ENCODE measurements at places on chromosomes 6 and 20.
A peak's percentile ranks its signal among the peaks of the same experiment; 100 is the strongest.

DNA sequence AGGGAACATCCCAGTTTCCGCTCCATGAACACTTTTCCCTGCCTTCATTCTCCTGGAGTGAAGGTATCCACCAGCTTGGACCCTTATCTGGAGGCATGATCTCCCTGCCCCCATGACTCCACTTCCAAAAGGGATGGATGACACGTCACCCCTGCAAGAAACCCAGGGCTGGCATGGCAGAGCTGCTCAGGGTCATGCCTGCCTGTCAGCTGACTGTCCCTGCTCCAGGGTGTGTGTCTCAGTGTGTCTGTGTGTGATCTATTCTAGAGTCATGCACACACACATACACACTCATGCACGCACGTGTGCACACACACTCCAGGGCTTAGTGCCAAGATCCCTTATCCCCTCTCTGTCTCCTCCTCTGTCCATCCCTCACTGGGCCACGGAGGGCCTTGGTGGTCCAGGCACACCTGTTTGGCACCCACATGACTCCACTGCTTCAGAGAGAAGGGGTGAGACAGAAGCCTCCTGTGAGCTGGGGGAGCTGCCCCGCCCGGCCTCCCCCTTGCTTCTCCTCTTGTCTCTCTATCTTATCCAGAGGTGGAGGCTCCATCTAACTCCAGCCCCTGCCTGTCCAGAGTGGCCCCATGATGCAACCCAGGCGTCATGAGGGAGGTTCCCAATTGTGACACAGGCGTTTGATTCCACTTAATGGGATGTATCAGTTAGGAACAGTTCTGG is 290.9 kb downstream of the CDC5L start:
- DNase-seq: no peak

GRCh38 chr6:157774153-157775135 is 48.6 kb upstream of the SNX9 start:
- DNase-seq: no peak

DNA sequence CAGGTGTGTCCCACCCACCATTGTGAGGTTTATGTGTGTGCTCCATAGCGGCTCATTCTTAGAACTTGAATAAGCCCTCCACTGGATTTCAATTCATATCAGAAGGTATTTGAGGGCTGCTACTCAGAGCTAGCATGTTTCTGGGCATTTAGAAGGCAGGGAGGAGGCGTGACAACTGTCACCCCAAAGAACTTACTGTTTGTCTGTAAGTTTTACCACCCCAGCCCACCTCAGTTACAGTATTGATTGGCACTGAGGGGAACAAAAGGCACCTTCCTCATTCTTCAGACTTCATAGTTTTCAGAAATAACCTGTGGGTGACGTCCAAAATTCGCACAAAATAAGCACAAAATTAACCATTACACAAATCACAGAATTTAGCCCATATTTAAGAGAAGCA is 81.7 kb downstream of the KHDC1L start:
- no peak for DNase-seq

DNA sequence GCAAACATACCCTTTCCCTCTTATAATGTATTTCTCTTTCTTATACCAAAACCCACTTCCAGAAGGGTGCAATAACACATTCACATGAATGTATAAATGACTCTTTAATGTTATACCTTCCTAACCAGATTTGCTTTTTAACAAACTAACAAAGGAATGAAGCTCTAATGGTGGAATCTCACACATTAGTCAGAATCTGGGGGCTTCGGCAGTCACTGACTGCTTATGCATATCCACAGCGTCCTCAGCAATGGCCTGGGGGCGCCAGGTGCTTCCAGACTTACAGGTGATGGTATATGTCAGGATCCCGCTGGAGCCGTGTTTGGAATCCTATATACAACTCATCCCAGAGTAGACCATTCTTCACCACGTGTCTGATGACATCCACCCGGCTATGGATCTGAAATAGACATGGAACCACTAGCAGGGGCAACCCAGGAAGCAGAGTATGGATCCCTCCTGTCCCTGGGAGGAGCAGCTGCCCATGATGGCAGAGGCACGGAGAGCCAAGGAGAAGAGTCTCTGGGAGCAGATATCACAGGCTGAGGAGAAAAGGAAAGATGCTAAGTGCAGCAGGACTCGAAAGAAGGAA is 150.8 kb upstream of the RIPOR2 start:
- no peak for DNase-seq

GRCh38 chr6:40796260-40797221 is 209.4 kb upstream of the LRFN2 start:
- DNase-seq: no peak

DNA sequence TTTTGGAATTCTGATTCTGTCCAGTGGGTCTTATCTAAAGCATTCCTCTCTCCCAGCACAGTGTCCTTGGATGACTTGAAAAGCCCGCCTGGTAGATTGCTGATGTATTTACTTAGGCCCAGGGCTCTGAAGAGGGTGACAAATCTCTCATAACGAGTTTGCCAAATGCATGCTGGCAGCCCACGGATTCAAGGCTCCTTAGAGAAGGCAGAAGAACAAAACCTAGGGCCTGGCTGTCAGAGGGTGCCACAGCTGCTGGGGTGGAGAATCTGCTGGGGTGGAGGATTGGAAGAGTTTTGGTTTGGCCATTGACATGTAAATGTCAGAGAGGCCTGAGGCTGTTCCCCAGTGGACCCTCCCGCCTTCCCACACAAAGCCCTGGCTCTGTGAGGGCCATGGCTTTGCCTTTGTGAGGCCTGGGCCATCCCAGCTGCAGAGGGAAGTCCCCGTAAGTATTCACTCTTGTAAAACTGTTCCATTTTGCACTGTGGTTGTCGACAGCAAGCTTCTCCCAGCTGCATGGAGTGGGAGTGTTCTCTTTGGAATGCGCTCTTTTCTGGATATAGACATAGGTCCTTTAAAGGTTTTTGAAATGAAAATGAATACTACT is 50.3 kb downstream of the ANKRD6 start:
- DNase-seq: no peak

DNA sequence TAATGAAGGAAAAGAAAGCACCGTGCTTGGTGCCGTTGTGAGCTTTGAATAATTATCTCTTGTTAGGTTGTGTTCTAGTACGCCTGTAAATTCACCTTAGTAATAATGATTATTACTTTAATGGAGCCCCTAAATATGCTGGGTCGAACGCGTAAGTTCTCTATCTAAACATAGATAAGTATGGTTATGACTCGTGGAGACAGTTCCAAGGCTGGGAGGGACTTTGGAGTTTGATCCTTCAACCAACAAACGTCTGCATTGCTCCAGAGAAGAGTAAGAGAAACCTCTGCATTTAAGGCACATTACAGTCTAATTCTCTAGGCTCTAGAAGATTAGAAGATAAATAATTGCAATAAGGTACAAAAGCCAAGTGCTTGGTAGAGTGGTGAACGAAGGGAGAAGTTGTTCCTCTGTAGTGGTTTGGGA is 514 bp downstream of the ACOT13 start:
- DNase-seq: peak; percentile 24

DNA sequence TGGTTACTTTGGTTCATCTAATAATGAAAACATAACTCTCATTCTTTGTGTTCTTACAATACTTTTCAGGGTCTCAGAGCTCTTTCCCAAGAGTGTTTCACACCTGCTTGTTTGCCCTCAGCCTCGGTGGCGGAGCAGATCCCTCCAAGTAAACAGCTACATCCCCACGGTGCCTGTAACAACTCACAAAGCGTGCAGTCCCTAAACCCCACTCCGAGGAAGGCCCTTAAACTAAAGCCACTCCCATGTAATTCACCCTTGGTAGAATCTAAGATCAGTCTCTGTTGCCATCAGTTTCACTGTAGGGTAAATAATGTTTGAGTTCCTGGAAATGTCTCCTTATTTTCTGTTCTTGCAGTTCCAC is 101.1 kb downstream of the TFAP2A start:
- no peak for DNase-seq

- no peak for DNase-seq
These were observed 41.2 kb downstream of the ZHX3 start for GRCh38 chr20:41276317-41276751.

DNA sequence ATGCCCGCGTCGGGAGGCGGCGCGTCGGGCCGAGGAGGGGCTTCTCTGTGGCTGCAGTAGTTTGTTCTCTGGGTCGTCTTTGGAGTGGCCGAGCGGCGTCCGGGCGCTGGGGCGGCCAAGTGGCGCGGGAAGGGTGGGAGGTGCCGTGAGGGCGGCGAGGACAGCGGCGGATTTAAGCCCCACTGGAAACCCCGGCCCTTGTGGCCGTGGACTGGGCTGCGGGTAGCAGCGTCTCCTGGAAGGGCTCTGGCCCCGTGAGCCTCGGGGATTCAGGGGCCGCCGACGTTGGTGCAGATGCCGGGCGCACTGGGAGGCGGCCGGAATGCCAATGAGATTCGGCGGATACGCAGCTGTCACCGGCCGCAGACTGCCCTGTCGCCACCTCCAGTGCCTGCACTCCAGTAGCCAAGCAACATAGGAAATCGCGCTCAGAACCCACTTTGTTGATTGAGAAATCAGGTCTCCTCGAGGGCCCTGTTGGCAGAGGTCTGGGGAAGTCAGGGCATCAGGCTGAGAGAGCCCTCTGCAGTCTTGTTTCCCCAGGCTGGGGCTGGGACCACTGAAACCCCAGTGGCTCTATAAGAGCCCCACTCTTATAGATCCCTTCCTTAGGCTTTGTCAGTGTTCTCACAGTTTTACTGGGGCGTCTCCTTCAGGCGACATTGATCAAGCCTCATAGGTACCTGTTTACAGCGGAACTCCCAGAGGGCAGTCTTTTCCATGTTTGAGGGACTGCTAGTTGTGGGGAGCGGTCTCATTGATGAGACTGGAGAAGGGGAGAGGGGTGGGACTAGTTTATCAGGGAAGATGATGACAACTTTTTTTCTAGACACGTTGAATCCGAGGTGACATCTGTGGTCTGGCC is 642 bp downstream of the GZF1 start:
- DNase-seq: peak; percentile 55

GRCh38 chr6:129510950-129511349 is 199.0 kb downstream of the ARHGAP18 start:
- no peak for DNase-seq

GRCh38 chr20:43936104-43936770 is 21.6 kb downstream of the TOX2 start:
- DNase-seq: no peak

- no peak for DNase-seq
These were observed 99.3 kb downstream of the PRND start for GRCh38 chr20:4820806-4821518.

DNA sequence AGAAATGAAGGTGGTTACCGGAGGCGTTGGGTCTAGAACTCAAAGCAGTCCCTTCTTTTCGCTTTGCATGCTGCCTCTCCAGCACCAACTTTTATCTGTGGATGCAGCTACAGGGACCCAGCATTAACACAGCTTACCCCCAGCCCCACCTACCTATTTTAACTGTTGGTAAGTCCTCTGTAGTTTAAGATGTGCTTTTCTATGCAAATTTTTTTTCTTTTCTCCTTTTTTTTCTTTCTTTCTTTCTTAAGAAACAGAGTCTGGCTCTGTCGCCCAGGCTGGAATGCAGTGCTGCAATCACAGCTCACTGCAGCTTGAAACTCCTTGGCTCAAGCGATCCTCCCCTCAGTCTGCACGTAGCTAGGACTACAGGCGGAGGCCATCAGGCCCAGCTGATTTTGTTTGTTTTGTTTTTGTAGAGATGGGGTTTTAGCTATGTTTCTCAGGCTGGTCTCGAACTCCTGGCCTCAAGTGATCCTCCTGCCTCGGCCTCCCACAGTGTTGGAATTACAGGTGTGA is 6.5 kb upstream of the USP45 start:
- no peak for DNase-seq

GRCh38 chr6:148964467-148964866 is 217.6 kb downstream of the UST start:
- no peak for DNase-seq

- peak; percentile 23 for DNase-seq
These were observed 79.9 kb upstream of the NAA20 start for GRCh38 chr20:19937218-19937617.

DNA sequence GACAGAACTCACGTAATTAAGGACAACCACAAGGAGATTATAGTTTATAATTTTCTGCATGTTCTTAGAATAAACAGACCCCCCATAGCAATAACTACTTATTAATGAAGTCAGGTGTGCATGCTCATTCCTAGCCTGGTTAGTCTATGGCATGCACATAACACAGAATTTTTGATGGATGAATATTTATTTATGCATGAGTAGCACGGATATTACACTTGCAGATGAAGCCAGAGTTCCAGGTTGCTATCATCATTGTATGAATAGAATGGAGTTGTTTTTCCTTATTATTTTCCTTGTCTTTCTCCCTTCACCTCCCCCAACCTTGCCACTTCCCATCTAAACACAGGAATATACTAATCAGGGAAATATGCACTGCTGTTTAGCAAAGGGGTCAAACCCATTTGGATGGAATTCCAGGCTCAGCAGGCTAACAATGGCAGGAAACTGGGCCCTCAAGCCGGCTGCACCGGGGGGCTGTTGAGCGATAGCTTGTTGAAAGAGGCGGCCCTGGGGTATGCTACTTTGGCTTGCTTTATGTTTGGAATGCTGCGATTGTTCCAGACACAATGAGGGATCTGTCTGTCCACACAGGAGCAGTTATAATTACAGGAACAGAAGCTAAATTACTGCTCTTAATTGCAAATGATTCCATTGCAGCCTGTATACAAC is 112.6 kb downstream of the TMEM170B start:
- DNase-seq: no peak

DNA sequence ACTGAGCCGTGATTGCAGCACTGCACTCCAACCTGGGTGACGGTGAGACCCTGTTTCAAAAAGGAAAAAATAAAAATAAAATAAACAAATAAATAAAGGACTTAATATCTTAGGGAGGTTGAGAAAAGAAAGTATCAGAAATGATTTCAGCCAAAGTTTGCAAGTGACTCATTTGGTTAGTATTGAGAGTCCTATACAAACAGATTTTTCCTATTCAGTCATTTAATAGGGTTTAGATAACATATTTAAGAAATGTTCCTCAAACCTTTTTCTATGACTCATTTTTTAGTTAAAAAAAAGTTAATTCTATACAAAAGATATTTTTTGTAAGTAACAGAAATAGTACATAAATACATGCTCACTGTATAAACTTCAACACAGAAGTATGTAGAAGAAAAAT is 235.1 kb downstream of the GJA1 start:
- no peak for DNase-seq

GRCh38 chr6:142756215-142756630 is 188.8 kb downstream of the HIVEP2 start:
- no peak for DNase-seq

Data from bone marrow (tissue), 2 donors.